Fibroblast of skin of abdomen (primary cell): ENCODE measurements at places on chromosomes 12 and 14.
A peak's percentile ranks its signal among the peaks of the same experiment; 100 is the strongest.

DNA sequence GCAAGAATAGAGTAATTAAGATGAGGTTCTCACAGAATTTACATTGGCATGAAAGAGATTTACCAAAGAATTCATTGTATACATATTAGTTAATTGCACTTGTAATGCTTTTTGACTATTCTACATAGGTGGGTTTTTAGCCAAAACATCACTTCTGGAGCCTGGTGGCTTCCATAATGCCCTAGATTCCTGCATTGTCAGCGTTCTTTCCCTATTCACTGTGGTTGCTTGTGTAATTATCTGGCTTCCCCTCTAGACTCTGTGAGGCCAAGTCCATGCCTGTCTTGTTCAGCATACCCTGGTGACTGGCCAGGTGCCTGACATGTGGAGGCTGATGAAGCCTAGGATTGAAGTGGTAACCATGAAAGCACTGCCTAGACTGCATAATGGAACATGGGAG, 41.2 kb downstream of the TDP1 start:
- no peak for DNase-seq

DNA sequence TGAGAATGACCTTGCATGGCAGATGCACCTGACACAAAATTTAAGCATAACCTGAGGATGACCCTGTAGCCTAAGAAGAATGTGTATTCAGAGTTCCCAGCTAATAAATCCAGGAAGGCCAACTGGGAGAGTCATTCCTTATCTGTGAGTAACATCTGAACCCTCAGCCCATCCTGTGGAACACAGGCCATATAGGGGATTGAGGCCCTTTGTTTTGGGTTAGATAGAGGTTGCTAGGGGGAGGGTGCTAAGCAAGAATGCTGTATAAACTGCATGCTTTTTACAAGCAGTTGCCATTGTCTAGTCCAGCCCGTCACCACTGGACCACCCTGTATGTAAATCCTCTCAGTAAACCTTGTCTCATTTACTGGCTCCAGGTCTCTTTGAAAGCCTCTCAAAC, 77.0 kb downstream of the BICD1 start:
- peak; percentile 51 for DNase-seq

GRCh38 chr12:46177837-46178608, 90.8 kb downstream of the SLC38A1 start:
- DNase-seq, result no peak

DNA sequence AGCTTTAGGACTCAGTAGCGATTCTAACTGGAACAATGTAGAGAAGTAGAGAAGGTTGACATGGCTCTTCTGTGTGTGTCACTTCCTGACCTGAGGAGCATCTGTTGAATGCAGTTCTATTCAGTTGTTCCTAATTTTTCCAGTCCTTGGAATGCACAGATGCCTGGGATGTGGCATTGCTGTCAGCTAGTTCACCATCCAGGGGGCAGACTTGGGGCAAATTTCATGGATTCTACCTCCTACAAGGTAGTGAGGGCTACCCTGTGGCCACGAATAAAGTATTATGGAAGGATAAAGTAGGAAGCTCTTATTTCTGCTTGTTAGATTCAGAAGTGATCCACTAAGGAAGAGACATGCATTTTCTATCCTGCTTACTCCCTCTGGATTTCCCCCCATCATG, 74.4 kb upstream of the GPATCH2L start:
- DNase-seq, result no peak

- DNase-seq, result no peak
Observed at GRCh38 chr12:62575036-62575435, 108.4 kb downstream of the MON2 start.
